Non-pigmented ciliary epithelial cell (primary cell): ENCODE measurements at places on chromosomes 11 and 22.

GRCh38 chr11:122933416-122933815 lies 48.2 kb downstream of the BSX start:
- DNase-seq, result no peak

- DNase-seq, result peak; percentile 31
Observed at GRCh38 chr11:17171343-17171742, 36.4 kb downstream of the PIK3C2A start.

DNA sequence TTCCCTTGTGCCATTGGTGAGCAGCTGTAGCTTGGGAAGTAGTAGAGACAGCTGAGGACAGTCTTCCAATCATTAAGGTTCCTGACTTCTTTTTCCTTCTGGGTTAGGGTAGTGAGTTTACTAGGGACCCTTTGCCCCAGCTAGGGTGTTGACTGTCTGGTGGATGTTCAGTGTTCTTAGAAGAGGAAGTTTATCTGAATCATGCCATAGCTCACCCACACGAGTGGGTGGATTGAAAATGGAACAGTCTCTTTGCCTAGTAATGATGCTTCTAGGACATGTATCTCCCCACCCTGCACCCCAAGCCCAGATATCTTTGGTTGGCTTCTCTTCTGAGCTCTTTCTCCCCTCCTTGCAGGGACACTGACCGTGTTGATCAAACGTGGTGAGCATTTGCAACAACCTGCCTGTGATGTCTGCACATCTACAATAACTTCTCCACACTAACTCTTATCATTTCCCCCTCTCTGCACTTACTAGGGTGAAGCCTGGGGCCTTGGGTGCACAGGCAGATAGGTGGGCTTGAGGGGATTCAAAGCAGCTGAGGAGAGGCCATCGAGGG lies 57.1 kb upstream of the HORMAD2 start:
- no peak for DNase-seq

DNA sequence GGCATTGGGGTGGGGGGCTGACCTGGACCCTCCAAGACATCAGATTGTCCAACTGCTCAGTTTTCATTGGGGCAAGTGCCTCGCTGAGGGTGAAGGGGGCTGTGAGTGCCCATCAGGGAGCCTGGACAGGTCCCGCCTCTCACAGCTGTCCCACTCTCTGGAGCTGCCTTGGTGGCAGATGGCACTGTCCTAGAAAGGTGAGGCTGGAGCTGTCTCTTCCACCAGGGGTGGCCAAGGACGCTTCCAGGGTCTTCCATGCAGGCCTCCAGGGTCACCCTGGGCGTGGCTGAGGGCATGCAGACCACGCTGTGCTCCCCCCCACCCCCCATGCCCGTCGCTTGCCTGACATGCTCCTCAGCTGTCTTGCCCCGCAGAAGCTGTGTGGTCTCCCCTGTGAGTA lies 53.5 kb upstream of the CCDC188 start:
- no peak for DNase-seq

GRCh38 chr11:60318726-60319125 lies 8.3 kb upstream of the MS4A6E start:
- DNase-seq, result no peak

- DNase-seq, result no peak
Observed at GRCh38 chr11:126024123-126024522, 38.5 kb downstream of the CDON start.

DNA sequence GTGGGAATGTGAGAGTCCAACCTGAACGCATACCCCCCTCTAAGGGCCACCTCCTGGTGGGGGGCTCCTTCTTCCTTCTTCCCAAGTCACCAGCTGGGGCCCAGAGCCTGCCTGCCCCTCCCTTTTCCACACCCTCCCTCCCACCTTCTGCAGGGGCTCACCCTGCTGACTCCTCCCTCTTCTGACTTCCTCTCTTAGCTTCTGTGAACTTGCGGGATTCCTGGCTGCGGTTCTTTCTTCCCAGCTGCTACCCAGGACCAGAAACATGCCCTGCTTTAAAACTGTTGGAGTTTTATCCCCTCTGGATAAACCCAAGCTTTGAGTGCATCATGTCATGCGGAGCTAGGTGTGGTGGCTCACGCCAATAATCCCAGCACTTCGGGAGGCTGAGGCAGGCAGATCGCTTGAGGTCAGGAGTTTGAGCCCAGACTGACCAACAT lies 10.2 kb downstream of the LRRC74B start:
- no peak for DNase-seq

DNA sequence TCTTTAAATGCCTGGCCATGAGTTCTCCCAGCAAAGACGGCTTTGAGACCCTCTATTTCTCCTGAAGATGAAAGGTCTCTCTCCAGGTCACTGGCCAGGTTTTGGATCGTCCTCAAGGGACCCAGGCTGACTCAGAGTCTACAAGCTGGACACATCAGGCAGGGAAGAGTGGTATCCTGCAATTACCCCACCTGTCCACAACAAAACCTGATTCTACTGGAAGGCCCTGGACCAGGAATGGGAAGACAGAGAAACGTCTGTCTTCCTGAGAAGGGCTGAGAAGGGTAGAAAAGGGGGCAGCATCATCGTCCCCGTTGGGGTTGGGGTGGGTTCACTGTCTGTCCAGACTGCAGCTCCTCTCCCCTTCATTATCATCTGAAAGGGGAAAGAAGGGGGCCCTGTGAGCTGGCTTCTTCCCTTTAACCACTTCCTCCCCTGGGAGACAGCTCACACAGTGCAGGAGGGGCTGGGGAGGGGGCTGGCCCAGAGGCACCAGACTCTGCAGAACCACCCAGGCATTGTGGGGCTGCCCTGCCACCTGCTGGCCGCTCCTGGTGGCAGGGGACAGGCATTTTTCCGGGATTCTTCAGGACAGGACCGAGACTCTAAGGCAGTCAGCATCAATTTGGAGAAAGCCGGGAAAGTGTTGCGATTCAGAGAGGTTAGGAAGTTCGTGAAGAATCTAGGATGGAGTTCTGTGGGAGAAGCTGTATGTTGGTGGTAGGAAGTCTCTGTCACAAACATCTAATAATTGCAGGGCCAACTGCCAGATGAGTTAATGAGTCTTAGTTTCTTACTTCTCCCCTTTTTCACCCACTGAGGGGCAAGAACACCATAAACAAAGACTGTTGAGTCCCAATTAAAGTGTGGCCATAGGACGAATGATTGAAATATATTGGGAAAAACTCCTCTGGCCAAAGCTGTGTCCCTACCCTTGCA lies 57.6 kb downstream of the SYN3 start:
- DNase-seq, result no peak

DNA sequence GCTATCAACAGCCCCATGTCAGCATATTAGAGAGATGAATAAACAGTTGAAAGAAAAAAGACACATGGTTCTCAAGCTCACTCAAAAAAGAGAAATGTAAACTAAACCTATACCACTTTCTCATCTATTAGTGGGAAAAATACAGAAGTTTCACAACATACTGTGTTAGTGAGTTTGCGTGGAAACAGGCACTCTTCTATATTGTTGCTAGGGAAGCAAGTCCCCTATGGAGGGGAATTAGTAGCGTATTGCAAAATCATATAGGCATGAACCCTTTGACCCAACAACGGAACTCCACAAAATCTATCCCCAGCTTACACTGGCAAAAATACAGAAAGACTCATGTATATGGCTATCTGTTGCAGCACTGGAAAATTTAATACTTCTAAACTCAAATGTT lies 14.2 kb upstream of the RFPL2 start:
- no peak for DNase-seq
